ENCODE measurements at places on chromosomes 4 and X. TPM values are rescaled to one million over a fixed set of nuclear protein-coding genes. Genes with fewer than 3 reads are reported as not detected.

The SYP gene
- total RNA-seq, result 4.0 TPM

The IBSP gene
- not detected for total RNA-seq

The PPEF1 gene
- 0.63 TPM for total RNA-seq

The WAS gene
- 14.2 TPM for total RNA-seq

The NHSL2 gene
- total RNA-seq, result 10.8 TPM

The TLR2 gene
- total RNA-seq, result 59.5 TPM

The SMIM10 gene
- total RNA-seq, result 6.5 TPM

The CT45A5 gene
- not detected for total RNA-seq

The HSFX4 gene
- not detected for total RNA-seq

The RASGEF1B gene
- total RNA-seq, result 15.0 TPM

The PRR32 gene
- total RNA-seq, result not detected

The CPLX1 gene
- 10.2 TPM for total RNA-seq

The ADH1B gene
- total RNA-seq, result 223 TPM

The PNPLA4 gene
- 27.7 TPM for total RNA-seq

The SRP72 gene
- 90.8 TPM for total RNA-seq

The MAML3 gene
- 10.4 TPM for total RNA-seq

The PARM1 gene
- total RNA-seq, result 62.3 TPM

The FAM9B gene
- total RNA-seq, result not detected

The GNRHR gene
- not detected for total RNA-seq

The SH2D1A gene
- total RNA-seq, result 2.7 TPM

The RBM3 gene
- total RNA-seq, result 265 TPM

The SYNPO2 gene
- total RNA-seq, result 56.5 TPM

The RNF4 gene
- 61.5 TPM for total RNA-seq

The TMSB15A gene
- not detected for total RNA-seq

The CNGA1 gene
- total RNA-seq, result 3.4 TPM

The MSMO1 gene
- 32.4 TPM for total RNA-seq

Data from kidney (tissue), 22 donors.